Retina (tissue), 1 donor: ENCODE measurements at places on chromosomes 13 and 19.
A peak's percentile ranks its signal among the peaks of the same experiment; 100 is the strongest.

DNA sequence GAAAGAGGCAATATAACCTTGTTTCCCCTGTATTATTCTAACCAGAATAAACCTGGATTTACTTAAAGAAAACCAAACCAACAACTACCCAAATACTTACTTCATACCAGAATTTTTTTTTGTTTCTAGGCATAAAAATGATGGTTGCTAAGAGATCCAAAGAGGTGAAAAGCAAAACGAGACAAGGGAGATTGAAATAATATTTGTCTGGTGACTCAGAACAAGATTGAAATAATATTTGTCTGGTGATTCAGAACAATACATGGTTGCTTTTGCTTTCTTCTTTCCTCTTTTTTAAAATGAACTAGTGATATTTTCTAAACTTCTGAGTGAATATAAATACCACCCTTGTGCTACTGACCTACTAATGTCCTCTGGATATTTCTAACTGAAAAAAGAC is 592.9 kb downstream of the KCTD12 start:
- DNase-seq = no peak

- no peak for DNase-seq
Measured at GRCh38 chr13:110627351-110627750, 12.0 kb downstream of the NAXD start.

- peak; percentile 47 for DNase-seq
Measured at GRCh38 chr13:33015791-33016323, 366 bp upstream of the KL start.

- peak; percentile 60 for DNase-seq
Measured at GRCh38 chr13:107721125-107721869, 494.0 kb downstream of the LIG4 start.

DNA sequence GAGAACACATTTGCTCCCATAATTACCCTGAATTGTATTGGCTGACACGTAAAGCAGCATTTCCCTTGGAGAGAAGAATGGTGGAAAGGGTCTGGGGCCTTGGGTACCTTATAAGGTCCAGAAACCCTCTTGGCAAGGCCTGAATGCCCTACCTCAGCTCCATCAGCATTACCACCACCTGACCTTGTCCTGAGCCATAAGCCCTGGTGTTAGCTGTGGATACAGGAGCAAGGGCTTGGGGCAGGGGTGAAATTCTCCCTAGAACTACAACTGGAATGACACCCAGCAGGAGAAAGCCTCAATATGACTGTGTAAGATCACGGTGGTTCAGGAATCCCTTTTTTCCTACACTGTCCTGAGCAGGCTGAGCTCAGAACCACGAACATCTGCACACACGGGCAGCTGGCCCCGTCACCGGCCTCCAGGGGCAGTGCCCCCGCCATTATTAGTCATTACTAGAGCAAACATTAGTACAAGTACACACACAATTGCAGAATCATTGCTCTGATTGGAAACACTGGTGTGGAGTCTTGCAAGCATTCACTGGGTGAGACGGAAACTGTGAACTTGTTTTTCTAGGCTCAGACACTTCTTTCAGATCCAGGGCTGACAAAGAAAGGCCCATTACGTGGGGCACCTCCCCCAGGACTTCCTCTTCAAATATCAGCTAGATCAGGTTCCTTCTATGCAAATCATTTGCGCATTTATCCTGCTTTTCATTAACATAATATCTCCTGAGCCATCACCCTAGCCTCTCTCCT is 26.8 kb upstream of the MTIF3 start:
- DNase-seq = no peak

DNA sequence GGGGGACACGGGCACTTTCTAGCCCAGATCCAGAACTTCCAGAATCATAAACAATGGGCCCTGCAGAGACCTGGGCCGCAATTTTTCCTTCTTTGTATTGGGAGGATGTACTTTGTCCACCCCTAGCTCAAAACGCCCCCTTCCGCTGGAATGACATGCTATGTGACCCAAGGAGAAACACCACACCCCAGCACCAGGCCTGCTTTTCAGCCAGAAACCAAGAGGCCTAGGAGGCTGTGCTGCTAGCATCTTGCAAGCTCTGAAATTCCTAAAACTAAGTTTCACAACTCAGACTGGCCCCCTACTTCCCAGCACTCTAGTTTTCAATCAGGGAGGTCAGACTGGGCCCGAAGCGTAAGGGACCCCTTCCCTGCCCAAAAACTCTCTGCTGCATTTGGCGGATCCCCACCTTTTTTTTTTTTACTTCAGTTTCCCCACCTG is 538 bp downstream of the LSM4 start:
- DNase-seq = peak; percentile 46

GRCh38 chr13:19058566-19058965 is 123.1 kb downstream of the TUBA3C start:
- DNase-seq = no peak

- no peak for DNase-seq
Measured at GRCh38 chr13:113836768-113837559, 26.9 kb downstream of the GAS6 start.

DNA sequence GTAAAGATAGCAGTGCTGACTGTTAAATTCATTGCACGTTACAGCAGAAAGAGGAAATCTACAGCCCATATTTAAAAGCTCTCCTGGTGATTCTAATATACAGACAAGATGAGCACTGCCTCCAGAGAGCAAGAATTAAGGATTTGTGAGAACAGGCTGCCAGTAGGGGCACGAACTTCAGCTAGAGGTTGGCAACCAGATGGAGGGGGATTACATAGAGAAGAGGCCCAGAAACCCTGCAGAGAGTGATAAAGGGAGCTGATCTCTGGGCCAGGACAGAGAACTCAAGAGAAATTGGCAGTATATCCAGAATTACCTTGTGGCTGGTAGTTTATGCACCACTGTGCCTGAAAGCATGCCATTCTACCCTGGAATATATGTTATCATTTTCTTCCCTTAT is 144.8 kb downstream of the UFM1 start:
- DNase-seq = no peak

GRCh38 chr13:35741657-35742056 is 265.2 kb upstream of the MAB21L1 start:
- DNase-seq = no peak

- no peak for DNase-seq
Measured at GRCh38 chr13:109567315-109567714, 219.1 kb downstream of the IRS2 start.

DNA sequence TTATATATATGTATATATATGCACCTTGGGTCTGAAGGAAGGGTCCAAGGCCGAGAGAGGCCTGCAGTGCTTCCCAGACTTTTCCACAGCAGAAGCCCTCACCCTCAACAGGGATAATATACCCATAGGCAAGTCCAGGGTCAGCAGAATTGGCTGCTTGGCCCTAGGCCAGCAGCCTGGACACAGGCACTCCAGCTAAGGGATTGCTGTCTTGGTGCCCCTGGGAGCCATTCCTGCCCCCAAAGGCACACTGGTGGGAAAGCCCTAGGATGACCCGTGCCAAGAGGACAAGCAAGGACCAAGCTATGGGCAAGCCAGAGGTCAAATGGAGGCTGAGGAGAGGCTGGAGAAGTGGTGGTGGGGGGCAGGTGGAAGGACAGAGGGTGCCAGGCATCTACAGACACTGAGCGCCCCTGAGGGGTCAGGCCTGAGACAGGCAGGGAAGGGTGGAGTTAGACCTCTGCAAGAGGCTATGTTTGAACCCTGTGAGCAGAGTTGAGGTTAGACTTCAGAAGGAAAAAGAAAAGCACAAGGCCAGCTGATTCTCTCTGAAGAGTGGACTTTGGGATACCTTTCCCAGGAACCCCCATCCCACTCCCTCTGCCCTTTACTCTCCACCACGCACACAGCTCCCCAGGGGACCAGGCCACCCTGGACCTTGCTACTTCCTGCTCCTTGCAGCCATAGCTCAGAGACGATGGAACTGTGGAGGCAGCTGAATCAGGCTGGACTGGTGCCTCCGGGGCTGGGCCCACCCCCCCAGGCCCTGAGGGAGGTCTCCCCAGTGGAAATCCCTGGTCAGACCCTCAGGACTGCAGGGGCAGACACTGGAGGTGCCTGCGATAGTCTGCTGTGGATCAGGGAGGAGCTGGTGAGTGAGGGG is at the start of gene ERICH4:
TSS of gene ERICH4 (plus strand) at position 684 of the 883 bp plus-strand sequence. CDS start at position 698, 14 bp downstream.
- DNase-seq = no peak

DNA sequence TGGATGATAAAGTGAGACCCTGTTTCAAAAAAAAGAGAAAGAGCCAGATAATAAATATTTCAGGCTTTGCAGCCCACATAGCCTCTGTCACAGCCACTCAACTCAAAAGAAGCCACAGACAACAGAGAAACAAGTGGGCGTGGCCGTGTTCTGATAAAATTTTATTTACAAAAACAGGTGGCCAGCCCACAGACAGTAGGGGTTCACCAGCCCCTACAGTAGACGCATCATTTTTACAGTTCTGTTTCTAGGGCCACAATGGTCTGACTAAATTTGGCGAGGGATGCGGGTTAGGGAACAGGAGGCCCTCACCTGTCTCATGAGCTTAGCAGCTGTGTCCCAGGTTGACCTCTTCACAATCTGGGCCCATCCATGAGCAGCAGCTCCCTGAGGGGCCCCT is 59.5 kb downstream of the ARHGEF18 start:
- no peak for DNase-seq

DNA sequence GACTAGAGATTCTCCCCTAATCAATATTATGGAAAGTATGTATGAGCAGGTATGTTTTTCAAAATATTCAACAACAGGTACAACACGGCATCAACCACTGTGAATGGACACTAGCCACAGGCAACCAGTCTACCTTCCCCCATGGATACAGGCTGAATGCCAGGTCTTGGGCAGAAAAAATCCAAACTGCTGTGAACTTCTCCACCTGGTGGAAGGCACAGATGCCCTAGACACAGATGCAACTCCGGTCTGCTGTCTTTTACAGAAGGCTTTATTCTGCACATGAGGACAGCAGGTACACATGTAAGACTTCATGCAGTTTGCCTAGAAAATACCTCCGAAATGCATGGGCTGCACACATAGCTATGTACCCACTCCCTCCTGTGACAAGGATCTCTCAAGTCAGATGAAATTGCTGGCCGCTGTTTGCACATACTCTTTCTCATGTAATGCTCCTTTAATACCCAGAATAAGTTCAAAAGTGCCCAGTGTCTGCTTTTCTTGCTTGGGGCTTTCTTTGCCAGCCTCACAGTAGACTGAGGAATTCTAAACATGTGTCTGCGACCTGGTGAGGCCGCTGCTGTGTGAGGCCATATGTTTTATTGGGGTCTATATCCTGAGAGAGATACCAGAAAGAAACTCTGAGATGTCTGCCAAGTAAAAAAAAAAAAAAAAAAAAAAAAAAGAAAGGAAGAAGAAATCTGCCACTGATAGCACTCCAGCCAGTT is 325.9 kb downstream of the FOXO1 start:
- DNase-seq = peak; percentile 39

DNA sequence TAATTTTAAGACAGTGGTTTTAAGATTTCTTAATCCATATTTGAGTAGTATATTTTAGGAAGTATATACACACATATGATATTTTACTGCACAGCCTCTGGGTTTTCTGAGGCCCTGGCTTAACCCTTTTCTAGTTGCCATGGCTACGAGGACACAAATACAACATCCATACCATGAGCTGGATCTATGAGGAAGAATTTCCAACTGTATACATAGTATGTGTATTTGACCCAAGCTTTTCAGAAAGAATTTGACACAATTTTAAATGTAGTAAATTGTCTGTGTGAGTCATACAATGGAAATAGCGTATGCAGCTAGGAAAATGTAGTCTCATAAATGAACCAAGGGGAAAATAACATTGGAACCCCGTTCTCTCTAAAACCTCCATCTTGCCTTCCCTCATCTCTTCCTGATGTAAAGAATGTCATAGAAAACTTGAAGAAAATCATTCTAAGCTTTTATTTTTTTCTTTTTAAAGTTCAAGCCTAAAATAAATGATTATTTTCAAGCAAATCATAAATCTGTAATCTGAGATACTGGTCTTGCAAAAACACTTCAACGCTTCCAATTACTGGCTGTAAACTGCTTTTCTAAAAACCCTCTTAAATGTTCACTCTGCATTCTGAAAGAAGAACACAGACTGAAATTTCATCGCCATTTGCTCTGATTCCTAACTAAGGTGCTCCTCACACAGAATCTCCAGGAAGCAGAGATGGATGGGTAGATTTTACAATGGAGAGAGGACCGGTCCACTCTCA is 172.4 kb downstream of the LACC1 start:
- no peak for DNase-seq

DNA sequence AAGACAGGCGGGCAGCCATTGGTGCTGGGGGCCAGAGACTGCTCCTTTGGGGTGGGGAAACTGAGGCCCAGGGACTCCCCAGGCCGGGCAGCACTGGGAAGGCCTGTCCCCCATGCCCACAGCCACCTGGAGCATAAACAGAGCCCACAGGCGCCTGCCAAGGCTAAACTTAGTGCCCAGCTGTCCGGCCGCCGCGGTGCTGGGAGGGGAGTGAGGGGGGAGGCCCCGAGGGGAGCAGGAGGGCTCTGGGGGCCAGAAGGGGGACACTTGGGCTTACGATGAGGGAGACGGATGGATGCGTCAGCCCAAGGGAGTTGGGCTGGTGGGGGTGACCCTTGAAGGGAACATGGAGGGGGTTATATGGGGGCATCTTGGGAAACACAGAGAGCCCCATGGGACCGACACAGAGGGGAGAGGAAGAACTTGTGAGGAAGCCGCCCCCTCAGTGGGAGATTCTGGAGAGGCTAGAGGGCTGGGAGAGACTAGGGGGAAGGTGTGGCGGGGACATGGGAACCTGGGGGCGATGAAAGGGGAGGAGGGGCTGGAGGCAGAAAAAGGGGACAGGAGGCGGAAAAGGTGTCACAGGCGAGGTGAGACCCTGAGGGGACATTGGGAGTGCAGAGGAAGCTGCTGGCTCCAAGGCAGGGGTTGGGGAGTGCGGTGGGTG is 2.2 kb downstream of the CERS1 start:
- DNase-seq = no peak

- DNase-seq = no peak
Measured at GRCh38 chr19:6521718-6522646, 8.8 kb upstream of the TNFSF9 start.

DNA sequence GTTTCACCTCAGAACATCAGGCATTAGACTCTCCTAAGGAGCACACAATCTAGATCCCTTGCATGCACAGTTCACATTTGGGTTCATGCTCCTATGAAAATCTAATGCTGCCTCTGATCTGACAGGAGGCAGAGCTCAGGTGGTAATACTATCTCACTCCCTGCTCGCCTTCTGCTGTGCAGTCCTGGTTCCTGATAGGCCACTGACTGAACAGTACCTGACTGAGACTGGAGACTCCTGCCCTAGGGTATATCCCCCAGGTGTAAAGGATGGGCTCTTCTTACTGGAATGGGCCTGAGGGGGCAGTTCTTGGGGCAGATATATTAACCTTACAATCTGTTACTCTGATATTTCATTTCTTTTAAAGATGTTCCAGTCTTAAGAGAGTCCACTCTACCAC is 6.3 kb downstream of the OBI1 start:
- DNase-seq = no peak

GRCh38 chr13:50401721-50402465 is 386.6 kb downstream of the KCNRG start:
- no peak for DNase-seq

- no peak for DNase-seq
Measured at GRCh38 chr13:32262165-32262564, 53.0 kb downstream of the ZAR1L start.

DNA sequence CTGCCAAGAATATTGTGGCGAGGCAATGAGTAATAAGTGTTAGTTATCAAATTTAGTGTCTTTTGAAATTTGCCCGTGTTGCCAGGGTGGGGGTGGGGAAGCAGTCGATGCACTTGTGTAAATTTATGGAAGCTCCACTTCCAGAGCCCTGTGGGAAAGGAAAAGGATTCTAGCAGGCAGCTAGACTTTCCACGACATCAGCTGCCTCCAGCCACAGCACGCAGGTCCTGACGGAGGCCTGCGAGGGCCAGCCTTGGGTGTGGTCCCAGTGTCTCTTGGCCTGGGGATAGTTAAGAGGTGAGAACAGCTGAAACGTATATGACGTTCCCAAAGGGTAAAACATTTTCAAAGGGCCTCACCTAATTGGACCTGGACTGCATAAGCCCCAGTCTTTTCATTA is 433.0 kb downstream of the TSHZ3 start:
- DNase-seq = no peak
